ENCODE measurements at places on chromosomes 2 and 18. TPM values are rescaled to one million over a fixed set of nuclear protein-coding genes. Genes with fewer than 3 reads are reported as not detected.

ZAP70 gene
- total RNA-seq = 1.4 TPM

DNA sequence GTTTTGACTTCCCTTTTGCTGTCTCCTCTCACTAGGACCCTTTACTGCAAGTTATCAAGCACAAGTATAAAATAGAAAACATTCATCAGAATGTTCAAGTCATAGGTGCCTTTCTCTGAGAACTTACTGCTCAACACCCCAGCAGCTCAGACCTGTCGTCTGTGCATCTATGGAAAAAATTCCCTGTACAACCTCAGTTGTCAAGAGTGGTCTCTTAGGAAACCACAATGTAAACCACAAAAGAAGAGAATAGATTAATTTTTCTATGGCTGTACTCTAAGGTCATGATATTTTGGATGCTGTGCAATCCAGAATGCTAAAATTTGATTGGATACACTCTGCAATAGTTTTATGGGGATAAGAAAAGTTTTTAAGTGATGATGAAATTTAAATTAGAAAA, 84.1 kb downstream of the RBMS1 start:
- DNase-seq = no peak

- DNase-seq = peak; percentile 8
Measured at GRCh38 chr2:88321449-88322248, 130.8 kb downstream of the FOXI3 start.

KATNAL2 gene
- total RNA-seq = 4.4 TPM

DNA sequence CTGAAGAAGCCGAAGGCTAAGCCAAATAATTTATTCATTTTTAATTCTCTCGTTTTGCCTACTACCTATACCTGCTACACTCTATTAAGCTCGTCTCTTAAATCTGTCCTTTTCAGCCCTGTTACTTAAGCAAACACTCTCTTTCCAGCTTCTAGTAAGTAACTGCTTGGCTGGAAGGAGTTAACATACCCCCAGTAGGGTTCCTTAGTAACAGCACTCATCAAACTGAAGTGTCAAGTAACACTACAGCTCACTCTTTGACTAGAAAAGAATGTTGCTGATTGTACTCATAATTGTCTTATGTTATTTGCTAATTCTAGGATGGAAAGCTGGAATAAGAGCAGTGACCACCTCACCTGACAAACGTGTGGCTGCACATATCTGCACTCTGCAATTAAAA, 120.0 kb upstream of the SCN7A start:
- no peak for DNase-seq

GRCh38 chr2:121897335-121897970, 142.0 kb downstream of the TSN start:
- DNase-seq = peak; percentile 48

DNA sequence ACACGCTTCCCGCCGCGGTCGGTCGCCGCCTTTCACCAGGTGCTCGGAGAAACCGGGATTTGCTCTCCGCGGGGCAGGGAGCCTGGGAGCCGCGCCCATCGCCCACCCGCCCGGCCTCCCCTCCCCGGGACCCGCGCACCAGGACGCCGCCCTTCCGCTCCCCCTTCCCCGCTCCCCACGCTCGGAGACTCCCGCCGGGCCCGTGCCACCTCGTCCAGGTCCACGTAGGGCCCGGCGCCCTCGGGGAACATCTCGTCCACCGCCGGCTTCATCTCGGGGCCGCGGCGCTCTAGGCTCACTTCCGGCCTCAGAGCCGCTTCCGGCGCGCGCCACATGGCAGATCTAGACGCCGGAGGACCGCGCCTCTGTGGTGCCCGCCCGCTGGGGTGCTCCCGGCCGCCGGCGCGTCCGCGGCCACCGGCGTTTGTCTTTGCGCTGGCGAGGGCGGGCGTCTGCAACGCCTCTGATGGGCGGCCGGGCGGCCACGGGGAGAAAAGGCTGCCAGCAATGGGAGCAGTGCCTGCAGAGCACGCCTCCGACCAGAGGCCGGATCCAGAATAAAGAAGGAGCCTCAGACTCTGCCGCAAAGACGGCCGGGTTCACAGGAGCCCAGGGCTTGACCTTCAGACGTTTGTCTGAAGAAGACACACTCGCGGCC, at the start of gene COPS9:
Gene COPS9 (minus strand): TSS at position 293 of the 658 bp plus-strand sequence. CDS start 21 bp downstream, at position 272.
- peak; percentile 95 for DNase-seq

- DNase-seq = no peak
Measured at GRCh38 chr2:20560891-20561636, 89.8 kb downstream of the HS1BP3 start.

- peak; percentile 8 for DNase-seq
Measured at GRCh38 chr2:115483666-115484065, 1041.2 kb downstream of the DPP10 start.

DNA sequence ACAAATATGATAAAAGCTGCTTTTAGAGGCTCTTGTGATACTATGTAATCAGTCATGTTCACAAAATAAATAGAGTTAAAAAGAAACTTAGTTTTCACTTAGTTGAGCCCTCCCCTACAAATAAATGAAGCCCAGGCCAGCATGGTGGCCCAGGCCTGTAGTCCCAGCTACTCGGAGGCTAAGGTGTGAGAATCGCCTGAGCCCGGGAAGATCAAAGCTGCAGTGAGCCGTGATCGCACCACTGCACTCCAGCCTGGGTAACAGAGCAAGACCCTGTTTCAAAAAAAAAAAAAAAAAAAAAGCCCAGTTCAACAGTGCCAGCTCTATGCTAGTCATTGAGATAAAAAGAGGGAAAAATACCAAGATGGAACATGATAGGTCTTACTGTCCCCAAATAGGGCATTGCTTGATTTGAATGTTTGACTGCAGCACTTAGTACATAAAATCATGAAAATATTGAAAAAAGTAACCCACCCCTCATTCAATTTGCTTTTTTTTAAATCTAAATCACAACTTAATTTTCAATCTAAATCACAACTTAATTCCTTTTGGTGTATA, 1.5 kb downstream of the ASNSD1 start:
- DNase-seq = no peak

DNA sequence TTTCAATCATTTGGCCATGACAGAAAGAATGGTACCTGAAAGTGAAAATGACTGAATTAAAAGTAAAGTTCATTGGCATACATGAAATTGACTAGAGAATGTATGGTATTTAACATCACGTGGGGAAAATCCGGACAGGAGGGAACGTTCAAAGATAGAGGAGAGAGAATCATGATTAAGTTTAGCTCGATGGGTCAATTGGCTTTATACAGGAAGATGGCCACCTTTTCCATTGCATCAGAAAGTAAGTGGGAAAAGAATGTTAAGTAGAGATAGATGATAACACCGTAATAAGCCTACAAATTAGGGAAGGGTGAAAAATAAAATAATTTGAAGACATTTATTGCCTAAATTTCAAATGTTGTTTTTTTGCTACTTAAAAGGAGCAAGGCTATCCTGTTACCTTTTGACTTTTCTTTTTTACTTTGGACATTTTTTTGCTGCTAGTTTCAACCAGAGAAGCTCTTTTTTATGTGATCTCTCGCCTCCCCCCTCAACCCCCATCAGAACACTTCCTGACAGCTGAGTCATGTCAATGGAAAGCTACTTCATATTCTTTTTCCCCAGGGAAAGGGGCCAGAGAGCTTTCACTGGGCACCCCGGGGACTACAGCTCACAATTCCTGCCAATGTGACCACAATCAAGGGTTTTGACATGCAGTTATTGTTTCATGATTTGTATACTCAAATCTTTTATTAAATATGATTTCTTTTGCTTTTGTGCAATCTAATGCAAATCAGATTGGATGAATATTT, 767 bp upstream of the CCDC102B start:
- no peak for DNase-seq

- DNase-seq = no peak
Measured at GRCh38 chr18:37516361-37516853, 49.2 kb downstream of the CELF4 start.

RASGRP3 gene
- total RNA-seq = 8.6 TPM

- DNase-seq = no peak
Measured at GRCh38 chr2:64625299-64626145, 28.2 kb downstream of the SERTAD2 start.

- DNase-seq = no peak
Measured at GRCh38 chr2:199201539-199201938, 256.2 kb downstream of the SATB2 start.

DNA sequence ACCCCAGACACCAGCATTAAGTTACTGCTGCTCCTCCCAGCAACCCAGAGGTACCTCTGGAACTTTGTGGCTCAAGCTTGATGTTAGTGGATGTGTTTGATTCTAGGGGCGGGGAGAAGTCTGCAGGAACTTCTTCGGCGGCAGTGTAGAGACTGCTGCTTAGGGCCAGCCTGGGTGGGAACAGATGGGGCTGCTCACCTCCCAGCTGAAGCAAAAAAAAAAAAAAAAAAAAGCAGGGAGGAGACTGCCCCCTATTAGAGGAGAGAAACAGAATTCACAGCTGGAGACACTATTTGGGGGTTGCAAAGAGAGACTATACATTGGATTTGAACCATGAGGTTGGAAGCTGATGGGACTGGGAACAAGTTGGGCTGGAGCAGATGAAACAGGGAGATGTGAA, 28.6 kb upstream of the FAM136A start:
- no peak for DNase-seq

GRCh38 chr2:55875434-55876135, 48.0 kb downstream of the EFEMP1 start:
- DNase-seq = no peak

PRKAG3 gene
- not detected for total RNA-seq

- no peak for DNase-seq
Measured at GRCh38 chr18:58860747-58861231, 3.9 kb upstream of the ZNF532 start.

CTNNA2 gene
- 3.7 TPM for total RNA-seq

DNA sequence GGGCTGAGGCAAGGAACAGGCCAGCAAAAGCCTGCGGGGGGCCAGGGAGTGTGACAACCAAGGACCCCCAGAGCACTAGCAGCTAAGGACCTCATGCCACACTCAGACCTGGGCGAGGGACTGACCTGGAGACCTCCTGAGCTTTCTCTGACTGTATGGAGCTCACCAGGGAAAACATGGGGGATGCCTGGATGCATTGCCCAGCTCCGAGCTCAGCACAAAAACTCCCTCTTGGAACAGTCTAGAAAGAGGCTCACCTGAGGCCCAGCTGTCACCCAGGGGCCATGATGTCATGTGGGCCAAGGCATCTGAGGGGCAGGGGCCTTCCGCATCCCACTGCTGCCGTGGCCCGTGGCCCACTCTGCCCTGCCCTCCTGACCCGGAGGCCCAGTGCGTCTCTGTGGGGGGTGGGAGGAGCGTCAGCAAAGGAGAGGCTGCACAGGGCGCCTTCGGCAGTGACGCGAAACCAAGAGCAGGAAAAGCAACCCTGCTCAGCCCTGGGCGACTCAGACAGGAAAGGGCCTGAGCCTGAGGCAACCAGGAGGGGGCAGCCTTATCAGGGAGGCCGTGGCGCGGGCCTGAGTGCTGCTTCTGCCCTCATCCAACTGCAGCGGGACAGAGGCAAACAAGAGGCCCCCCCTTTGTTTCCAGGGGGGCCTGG, 57.3 kb upstream of the ALPP start:
- DNase-seq = no peak

AQP12B gene
- total RNA-seq = 0.04 TPM

GRCh38 chr2:185998562-185999070, 260.0 kb downstream of the FSIP2 start:
- DNase-seq = no peak

GRCh38 chr2:42170619-42171395, 1.7 kb downstream of the EML4 start:
- no peak for DNase-seq

- no peak for DNase-seq
Measured at GRCh38 chr2:45685260-45685659, 33.8 kb downstream of the PRKCE start.

Measured in hepatocyte (in vitro differentiated cells).